ENCODE measurements at places on chromosomes 5 and 9.
A peak's percentile ranks its signal among the peaks of the same experiment; 100 is the strongest.

DNA sequence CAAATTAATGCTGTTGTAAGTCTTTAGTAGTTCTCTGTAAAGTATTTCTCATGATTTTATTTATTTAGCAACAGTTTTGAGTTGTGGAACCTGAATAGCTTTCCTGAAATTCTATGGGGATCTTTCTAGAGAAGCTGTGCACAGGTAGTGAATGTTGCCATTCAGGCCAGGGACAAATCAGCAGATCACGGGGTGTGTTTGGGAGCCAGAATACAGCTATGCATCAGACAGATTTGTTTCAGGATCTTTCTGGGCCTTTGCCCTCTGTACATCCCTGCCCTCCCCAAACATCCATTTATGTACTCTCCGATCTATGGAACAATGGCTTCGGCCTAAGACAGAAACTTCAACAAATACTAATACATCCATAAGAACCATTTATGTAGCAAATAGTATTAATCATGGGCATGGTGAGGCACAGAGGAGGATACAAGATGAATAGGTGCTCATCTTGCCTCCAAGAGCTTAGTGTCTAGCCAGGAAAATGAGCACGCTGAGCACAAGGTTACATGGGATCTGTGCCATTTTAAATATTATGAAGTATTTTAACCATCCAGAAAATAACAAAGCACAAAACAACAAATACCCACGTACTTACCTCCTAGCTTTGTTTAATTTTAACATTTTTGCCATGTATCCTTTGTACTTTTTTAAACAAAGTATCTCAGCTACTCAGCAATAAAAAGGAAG lies 13.1 kb downstream of the ARHGEF37 start:
- DNase-seq: no peak

- DNase-seq: no peak
Measured at GRCh38 chr9:5428794-5429528, 8.8 kb downstream of the PLGRKT start.

DNA sequence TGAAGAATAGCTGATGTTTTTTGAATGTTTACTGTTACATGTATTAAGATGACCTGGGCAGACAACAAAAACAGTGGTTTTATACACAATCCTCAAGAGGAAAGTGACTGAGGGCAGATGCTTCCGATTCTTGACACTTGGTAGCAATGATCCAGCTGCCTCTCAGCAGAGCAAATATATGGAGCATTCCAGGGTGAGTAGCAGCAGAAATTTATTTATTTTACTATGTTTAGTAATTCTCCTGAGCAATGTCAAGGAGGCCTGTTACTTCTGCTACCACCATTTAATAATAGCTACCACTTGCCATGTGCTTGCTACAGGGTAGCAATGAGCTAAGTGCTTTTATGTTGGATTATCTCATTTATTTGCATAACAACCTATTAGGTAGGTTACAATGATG lies 69.1 kb upstream of the NR3C1 start:
- no peak for DNase-seq

DNA sequence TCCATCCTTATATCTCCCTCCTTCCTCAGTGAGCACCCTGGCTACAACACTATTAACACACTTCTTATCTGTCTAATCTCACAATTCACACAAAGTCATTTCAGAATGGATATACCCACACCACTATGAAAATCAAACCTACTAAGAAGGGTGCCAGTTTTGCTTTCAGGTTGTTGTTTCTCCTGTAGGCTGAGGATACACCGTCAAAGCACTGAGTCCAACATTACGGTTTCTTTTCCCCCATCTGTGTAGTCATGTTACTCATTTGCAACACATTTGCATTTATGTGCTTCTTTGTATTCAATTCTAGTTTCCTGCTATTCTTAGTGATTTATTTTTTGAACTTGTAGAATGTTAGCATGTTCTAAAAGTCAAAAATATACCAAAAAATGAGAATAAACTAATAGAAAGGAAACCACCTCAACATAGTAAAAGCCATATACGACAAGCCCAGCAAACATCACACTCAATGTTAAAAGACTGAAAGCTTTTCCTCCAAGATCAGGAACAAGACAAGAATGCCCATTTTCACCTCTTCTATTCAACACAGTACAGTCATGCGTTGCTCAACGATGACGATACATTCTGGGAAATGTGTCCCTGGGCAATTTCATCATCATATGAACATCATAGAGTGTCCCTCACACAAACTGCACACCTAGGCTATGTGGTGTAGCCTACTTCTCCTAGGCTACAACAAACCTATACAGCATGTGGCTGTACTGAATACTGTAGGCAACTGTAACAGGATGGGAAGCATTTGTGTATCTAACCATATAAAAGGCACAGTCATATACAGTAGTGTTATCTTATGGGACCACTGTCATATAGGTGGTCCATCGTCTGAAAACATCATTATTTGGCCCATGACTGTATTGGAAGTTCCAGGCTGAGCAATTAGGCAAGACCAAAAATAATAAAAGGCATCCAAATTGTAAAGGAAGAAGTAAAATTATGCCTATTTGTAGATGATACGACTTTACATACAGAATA lies 6.3 kb downstream of the ROR2 start:
- DNase-seq: no peak

DNA sequence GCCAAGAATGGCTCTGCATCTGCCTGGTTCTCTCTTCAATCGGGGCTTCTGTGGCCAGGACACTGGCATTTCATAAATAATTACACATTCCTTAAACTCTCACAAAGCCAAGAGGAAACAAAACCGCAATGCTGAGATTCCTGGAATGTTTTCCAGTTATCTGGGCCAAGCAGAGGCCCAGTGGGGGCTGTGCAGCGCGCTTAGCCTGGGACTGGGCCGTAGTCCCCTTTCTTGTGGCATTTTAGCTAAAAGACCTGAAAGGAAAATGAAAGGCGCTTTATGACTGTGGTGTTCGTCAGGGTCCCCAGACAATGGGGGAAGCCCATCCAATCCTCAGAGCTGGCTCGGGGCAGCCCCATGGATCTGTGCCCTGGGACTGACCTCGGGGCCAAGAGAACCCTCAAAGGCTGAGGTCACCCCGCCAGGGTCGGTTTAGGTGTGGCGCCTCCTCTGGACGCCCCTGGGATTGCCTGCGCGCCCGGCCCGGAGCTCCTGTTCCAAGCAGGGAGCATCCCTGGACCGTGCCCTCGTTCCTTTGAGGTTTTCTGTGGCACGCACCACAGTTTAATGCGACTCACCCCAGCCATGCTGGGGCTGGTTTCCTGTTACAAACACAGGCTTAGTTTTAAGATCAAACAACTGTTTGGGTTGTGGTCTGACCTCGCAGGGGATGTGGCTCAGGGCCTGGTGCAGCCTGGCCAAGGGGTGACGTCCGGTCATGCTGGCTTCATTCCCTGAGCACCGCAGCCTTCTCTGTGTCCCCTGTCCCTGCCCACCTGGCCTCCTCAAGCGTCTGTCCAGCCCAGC lies 51.5 kb upstream of the NKD2 start:
- DNase-seq: peak; percentile 35

DNA sequence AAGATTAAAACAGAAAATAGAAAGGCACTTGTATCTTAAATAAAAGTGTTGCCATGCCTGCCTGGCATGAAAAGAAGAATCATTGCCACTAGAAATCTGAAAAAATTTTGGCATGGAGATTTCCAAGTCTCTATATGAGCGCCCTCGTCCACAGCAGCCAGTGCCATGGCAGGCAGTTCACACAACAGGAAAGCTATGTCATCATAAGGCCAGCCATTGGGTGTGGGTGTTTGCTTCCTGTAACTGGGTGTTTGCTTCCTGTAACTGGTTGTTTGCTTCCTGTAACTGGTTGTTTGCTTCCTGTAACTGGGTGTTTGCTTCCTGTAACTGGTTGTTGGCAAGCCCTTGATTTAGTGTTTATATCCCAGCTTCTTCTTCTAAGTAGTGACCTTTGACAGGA lies 446.7 kb downstream of the IRX1 start:
- no peak for DNase-seq

DNA sequence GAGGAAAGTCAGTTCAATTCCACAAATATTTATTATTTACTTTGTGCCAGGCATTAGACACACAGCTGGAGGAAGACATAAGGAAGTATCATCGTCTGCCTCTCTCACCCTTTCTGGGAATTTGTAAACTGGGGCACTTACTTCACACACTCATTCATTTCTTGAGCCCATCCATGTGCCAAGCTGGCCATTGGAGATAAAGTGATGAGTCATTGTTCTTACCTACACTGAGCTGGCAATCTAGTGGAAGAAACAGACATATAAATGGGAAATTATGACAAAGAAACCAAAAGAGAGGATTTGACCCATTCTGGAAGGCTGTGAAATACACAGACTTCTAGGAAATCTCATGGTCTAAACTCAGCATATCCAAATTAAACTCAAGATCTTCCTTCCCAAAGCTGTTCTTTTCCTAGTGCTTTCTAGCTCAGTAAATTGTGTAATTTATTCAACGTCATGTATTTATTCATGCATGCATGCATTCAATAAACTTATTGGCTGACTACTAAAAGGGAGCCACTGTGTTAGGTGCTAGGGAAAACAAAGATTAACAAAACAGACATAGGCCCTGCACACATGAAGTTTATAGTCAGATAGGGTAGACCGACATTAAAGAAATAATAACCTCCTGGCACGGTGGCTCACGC lies 65.3 kb downstream of the SH3RF2 start:
- no peak for DNase-seq

DNA sequence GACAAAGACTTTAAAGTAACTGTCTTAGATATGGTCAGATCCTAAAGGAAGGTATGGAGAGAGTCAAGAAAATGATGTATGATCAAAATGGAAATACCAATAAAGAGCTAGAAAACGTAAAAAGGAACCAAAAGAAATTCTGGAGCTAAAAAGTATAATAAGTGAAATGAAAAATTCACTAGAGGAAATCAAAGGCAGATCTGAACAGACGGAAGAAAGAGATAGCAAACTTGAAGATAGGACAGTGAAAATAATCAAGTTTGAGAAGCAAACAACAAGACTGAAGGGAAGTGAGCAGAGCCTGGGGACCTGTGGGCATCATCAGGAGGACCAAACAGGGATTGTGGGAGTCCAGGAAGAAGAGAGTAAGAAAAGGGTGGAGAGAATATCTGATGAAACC lies 115.4 kb downstream of the EHMT1 start:
- DNase-seq: no peak

Measured in endothelial cell (in vitro differentiated cells).